ENCODE measurements at places on chromosomes 13 and 19.
A peak's percentile ranks its signal among the peaks of the same experiment; 100 is the strongest.

DNA sequence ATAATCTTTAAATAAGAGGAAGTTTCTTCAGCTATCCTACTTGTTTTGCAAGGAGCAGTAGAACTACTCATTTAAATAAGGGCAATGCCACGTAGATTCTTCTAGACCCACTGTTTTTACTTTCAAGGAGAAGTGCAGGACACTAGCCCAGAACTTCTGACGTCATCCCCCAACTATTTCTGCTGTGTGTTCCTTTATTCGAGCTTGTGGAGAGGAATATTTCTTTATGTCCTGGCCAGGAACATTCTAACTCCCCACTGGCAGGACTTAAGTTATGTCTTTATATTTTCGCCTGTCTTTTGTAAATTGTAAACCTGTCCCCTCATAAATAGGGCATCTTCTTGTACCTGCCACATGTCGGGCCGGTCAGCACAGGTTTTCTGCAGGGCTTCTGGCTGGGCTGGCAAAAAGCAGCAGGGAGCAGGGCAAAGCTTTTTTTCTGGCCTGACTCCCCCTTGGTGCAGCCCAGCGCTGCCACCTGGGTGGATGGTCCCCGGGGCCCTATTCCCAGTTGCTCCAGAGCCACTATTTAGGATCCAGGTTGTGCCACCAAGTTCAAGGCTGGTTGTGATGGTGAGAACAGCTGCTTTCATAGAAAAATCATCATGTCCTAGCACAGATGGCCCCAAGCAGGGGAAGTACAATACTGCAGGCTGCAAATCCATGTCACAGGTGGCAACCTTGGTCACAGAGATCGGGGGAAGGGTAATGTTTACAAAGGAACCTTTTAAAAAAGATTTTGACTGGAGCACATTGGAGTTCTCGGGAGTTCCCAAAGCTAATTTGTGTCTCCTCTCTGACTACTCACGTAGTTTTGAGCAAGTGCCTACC lies 1.8 kb downstream of the MBNL2 start:
- peak; percentile 66 for DNase-seq

DNA sequence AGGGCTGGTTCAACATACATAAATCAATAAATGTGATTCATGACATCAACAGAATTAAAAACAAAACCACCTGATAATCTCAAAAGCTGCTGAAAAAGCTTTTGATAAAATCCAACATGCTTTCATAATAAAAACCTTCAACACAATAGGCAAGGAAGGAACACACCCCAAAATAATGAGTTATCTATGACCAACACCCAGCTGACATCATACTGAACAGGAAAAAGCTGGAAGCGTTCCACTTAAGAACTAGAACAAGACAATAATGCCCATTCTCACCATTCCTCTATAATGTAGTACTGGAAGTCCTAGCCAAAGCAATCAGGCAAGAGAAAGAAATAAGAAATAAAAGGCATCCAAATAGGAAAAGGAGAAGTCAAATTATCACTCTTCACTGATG lies 116.2 kb upstream of the FREM2 start:
- no peak for DNase-seq

- DNase-seq, result no peak
These were observed 141.6 kb upstream of the RFC3 start for GRCh38 chr13:33676045-33676989.

- no peak for DNase-seq
These were observed 52.7 kb downstream of the KCTD12 start for GRCh38 chr13:76833441-76833954.

GRCh38 chr19:16361254-16361653 lies 36.6 kb downstream of the KLF2 start:
- no peak for DNase-seq

GRCh38 chr13:32284927-32285632 lies 30.1 kb downstream of the ZAR1L start:
- DNase-seq, result no peak

DNA sequence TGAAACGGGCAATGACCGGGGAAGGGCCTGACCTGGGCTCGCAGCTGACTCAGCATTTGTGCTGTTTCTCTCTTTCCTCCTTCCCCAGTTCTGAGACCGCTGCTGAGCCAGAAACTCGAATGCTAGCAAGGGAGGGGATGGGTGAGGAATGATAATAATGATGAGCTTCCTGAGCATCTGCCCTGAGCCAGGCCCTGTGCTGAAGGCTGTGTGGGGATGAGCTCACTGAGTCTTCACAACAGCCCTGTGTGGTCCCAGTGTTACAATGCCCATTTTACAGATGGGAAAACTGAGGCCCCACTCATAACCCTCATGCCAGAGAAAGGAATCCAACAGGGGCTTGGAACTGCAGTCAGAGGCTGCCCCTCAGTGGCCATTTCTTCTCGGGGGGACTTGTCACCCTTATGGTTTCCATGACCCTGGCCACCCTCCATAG lies 8.1 kb downstream of the SULT2B1 start:
- DNase-seq, result no peak

DNA sequence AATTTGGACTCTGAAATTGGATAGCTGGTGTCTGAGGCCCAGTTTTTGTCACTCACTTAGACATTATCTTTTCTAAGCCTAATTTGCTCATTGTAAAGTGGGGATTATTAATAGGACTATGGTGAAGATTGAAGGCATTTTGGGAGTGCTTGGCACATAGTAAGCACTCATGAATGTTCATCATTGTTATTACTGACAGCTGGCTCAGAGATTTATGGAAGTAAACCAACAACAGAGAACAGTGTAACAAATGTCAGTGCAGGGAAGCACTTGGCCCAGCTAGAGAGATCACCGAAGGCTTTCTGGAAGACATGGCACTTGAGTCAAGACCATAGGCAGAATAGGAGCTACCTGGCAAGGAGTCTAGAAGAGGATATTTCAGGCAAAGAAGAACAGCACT lies 92.3 kb downstream of the RFC3 start:
- no peak for DNase-seq

DNA sequence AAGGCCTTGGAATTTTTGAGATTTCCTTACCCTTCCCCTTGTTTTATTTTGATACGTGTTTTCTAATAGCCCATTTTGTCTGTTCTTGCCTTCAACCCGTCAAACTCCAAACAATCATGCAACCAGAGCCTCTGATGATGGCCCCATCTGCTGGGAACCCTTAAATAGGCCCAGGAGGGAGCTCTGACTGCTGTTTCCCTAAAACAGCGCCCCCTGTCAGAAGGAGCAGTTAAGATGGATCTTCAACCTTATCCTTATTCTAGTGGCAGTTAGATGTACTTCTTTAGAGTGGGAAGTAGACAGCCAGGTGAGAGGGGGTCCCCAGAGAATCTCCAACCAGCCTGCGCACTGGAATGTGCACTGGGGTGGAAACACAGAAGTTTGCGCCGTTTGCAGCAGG lies 1031.0 kb upstream of the PCDH9 start:
- peak; percentile 74 for DNase-seq

- DNase-seq, result no peak
These were observed 127.7 kb downstream of the UQCRFS1 start for GRCh38 chr19:29085206-29085605.

DNA sequence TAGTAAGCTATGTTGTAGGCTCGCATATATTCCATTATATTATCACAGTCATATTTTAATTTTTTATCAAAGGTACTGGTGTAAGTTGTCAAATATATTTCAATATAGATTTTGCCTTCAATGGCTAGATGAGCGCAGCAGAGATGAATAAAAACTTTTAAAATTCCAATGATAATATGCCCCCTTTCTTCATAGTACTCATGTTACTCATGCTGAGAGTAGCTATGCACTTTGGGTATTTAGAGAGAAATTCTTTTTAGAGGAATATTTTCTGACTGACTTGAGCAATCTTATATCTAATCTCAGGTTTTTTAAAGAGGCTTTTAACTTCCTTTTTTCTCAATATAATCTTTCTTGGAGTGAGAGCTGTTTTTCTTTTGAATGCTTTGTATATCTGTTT lies 11.4 kb downstream of the ZNF254 start:
- no peak for DNase-seq

Measured in endodermal cell (in vitro differentiated cells).